Stimulated activated CD4-positive, alpha-beta T cell treated with anti-CD3 and anti-CD28 coated beads, Interleukin-4, amount 100 ng/mL, for 4 hours (primary cell): ENCODE measurements at places on chromosomes 3 and 15.

DNA sequence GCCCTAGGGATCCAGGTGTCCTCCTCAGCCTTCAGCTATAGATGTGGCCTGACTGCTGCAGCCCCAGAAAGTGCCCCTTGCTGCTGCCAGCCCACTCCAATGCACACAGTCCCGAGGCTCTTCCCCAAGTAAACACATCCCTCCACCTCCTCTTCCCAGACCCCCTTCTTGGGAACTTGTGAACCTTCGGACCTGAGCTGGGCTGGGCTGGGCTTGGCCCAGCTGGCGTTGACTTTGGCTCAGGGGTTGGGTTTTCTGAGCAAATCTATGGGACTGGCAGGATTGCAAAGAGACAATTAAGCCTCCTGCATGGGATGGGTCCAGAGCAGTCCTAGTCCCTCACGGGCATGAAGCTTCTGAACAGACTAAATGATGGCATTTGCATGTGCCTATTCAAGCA is 14.7 kb downstream of the VIPR1 start:
- no peak for DNase-seq

DNA sequence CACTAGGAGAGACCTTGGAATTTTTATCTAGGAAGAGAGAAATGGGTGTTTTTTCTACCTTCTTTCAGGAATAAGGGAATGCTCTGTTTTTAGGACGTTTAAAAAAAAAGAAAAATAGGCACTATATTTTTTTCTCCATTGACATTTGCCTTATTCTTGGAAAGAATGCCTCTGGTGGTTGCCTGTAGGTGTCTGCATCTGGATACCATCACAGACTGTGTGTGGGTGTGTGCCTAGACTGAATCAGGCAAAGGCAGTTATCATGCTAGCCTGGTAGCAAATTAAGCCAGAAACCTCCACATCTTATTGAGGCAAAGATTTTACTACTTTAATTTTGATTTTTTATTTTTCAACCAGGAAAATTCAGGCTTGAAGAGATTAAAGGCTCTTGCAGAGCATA is 513.6 kb upstream of the KCNMB2 start:
- no peak for DNase-seq

- no peak for DNase-seq
Observed at GRCh38 chr3:186187401-186188275, 78.7 kb upstream of the ETV5 start.

DNA sequence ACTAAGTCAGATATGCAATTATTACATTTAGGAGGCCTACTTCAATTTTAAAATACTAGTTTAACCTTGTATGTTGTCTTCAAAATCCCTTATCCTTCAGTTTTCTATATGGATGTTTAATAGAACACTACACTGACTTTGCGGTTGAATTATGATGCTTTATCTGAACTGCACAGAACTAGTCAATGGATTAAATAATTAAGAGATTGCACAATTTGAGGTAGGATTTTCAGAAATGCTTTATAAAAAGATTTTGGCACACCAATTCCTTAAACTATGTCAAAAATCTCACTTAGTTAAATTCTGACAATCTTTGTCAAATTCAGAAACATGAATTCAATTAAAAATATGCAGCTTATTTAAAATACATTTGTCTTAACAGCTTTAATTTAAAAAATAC is 28.1 kb downstream of the ATOSA start:
- no peak for DNase-seq

GRCh38 chr15:28128031-28128430 is 28.9 kb upstream of the OCA2 start:
- DNase-seq, result no peak

GRCh38 chr3:171339598-171339997 is 120.6 kb downstream of the TNIK start:
- no peak for DNase-seq

GRCh38 chr3:157611536-157612076 is 108.4 kb upstream of the VEPH1 start:
- DNase-seq, result no peak

GRCh38 chr3:105365081-105365390 is 1.7 kb upstream of the ALCAM start:
- no peak for DNase-seq

DNA sequence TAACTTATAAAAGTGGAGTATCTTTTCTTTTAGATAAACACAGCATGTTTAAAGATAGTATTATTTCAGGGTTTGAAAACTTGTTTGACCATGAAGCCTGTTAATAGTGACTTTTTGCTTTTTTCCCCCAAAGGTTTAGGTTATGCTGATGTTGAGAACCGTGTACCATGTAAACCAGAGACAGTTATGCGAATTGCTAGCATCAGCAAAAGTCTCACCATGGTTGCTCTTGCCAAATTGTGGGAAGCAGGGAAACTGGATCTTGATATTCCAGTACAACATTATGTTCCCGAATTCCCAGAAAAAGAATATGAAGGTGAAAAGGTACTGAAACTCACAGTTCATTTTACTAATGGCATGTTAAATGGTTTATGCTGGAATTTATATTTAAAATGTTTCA is 5.1 kb downstream of the LACTB start:
- DNase-seq, result no peak

GRCh38 chr3:181076558-181076957 is 87.0 kb upstream of the DNAJC19 start:
- no peak for DNase-seq

- no peak for DNase-seq
Observed at GRCh38 chr15:99122831-99123712, 18.2 kb downstream of the SYNM start.

DNA sequence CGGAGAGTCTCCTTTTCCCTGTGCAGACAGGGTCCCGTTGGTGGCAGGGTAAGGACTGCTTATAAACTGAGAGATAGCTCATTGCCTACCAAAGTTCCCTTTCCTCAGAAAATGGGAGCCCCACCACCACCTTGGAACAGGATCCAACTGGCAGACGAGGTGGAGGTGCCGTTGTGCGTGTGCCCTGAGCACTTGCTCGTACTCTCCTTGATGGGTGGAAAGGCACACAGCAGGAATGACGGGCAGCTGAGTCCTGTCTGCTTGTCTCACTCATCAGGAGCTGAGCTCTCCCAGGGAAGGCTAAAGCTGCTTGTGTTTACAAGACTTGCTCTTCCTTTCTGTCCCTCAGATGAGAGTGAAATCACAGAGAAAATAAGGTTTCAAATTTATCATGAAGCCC is 60.7 kb downstream of the B3GNT5 start:
- DNase-seq, result no peak

- no peak for DNase-seq
Observed at GRCh38 chr3:60803216-60804173, 447.8 kb downstream of the FHIT start.

DNA sequence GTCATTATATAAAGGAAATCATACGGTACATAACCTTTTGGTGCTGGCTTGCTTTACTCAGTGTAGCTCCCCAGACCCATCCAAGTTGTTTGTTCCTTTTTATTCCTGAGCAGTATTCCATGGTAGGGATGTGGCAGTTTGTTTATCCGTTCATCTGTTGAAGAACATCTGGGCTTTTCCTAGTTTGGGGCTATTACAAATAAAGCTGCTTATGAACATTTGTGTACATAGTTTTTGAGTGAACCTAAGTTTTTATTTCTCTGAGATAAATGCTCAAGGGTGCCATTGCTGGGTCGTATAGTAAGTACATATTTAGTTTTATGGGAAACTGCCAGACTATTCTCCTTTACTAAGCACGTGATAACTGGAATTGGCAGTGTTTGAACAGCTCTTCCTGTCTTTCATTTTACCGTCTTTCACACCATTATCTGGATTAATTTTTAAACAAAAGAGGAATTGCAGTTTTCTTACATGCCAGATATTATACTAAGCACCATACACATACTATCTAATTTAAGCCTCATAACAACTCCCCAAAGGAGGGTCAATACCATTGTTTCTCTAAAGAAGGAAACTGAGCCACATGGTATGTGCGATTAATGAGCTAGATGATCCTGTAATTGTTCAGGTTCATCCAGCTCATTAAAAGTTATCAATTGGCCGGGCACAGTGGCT is 85.6 kb downstream of the PTPRG start:
- no peak for DNase-seq

DNA sequence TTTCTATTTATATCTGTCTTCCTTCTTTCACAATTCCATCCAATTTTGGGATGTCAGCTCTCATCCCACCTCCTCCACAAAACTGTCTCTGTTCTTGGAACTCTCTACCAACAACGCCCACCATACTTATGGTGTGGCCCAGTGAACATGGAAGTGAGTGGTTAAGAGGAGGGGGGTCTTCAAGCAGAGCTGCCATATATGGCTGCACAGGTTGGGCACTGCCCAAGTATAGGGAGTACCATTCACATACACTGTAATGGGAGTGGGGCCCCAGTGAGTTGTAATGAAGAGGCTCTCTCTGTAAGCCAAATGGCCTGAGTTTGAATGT is 7.9 kb upstream of the CAMK1 start:
- no peak for DNase-seq

- no peak for DNase-seq
Observed at GRCh38 chr3:106381939-106382335, 513.1 kb upstream of the CBLB start.

DNA sequence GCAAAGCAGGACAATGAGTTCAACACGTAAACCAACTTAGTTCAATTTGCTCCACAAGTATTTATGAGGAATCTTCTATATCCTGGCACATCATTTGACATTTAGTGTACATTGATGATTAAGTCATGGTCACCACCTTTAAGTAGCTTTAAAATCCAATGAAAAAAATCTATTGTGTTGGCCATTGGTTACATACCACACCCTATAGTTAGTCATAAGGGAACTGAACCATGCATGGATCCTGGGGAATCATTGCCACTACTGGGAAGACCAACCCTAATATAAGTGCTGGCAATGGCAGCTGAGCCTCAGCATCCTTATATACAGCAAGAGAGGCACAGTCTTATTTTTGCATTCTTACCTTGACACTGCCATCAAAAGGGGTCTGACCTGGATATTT is 502.5 kb downstream of the MECOM start:
- no peak for DNase-seq

DNA sequence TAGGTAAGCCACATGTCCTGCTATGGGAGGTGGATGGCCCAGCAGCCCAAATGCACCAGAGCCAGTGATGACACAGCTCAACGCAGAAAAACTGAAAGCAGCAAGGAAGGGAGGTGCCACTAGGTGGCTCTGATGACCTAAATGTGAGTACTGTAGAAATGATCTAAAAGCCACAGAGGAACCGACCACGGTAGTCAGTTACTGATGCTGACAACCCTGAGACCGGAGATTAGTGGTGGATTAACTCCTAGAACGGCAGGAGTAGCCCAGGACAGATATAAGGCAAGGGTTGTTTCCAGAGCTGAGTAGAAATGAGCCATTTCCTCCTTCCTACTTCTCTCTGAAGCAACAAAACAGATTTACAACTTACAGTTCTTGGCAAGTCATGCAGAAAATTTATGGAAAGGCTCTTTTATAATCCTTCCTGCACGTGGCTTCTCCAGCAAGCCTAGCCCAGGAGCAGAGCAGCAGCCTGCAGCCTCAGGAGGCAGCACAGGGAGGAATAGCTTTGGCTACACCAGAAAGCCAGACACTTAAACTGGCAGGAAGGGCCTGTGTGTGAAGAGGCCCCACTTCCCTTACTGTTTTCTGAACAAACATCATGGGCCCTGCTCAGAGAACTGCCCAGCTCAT is 13.1 kb downstream of the FBXL22 start:
- peak; percentile 73 for DNase-seq

- no peak for DNase-seq
Observed at GRCh38 chr15:63133786-63134185, 12.1 kb downstream of the LACTB start.
